ENCODE measurements at places on chromosomes 13 and 19. TPM values are rescaled to one million over a fixed set of nuclear protein-coding genes. Genes with fewer than 3 reads are reported as not detected.

DNA sequence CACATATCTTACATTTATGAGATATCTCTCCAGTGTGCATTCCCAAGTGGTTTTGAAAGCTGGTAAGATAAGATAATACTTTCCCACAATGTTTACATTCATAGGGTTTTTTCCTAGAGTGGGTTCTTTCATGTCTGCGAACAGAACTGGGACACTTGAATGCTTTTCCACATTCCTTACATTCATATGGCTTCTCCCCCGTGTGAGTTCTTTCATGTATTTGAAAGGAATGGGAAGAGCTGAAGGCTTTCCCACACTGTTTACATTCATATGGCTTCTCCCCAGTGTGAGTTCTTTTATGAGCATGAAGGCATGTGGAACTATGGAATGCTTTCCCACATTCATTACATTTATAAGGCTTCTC is 19.7 kb downstream of the ZNF433 start:
- no peak for DNase-seq

- no peak for DNase-seq
Measured at GRCh38 chr13:33004511-33004910, 11.7 kb upstream of the KL start.

GRCh38 chr13:51556740-51557139 is 27.5 kb upstream of the WDFY2 start:
- no peak for DNase-seq

DNA sequence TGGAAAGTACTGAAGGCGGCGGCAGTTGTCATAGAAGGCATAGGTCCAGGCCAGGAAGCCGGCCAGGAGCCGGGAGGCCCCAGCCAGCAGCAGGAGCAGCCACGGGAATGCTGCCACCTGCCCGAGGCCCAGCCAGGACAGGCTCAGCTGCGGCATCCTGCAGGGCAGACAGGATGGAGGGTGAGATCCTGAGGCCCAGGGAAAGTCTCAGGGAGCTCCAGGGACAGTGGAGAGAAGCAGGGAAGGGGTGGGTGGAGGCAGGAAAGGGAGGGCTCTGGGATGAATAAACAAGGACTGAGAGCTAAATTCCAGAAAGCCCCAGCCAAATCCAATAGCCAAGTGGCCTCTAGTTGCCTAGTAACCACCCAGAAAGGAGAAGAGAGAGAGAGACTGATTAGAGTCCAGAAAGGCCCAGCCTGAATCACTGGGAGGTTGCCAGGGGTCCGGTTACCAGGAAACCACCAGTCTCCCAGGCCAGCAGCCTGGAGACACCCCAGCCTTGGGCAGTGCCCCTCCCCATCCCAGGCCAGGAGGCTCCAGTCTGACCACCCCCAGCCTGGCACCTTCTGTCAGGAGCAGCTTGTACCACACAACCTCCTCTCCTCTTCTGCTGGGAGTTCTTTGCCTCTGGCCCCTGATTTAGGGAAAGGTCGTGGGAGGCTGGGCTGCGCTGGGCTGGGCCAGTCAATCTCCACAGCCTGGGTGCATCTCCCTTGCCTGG is 7.5 kb upstream of the OR10H5 start:
- DNase-seq, result peak; percentile 70

DNA sequence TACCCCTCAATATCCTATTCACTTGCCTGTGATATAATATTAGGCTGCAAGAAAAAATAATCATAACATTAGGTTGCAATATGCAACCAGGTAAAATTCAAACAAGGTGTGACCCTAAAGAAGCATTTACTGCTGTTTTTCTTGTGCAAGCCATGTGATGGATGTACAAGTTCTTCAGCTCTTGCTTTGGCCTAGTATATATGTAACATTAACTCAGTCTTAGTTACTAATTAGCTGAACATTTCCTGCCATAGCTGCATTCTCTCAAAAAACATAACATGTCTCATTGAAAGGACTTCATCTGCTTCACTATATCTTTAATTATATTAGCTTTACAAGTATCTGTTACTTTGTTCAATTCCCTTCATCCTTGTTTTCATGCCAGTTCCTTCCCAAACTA is 406.8 kb upstream of the HTR2A start:
- DNase-seq, result no peak

DNA sequence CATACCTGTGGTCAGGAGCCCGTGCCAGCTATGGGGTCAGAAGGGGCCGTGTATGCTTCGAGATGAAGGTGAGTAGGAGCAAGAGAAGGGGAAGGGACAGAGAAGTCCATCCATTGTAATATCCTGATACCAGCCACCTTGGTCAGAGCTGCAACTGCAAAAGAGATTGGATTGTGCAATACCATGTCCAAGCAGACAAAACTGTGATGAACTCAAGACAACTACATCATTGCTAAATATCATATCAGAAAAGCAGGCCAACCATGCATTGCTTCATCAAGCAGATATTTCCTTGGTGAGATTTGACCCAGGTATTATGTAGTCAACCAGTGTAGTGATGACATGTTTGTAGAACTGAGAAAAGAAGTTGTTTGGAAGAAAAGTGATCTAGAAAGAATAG is 12.1 kb downstream of the HNRNPUL1 start:
- no peak for DNase-seq

- no peak for DNase-seq
Measured at GRCh38 chr13:90824032-90824431, 523.5 kb upstream of the MIR17HG start.

- no peak for DNase-seq
Measured at GRCh38 chr13:79749566-79749965, 268.6 kb downstream of the NDFIP2 start.

- DNase-seq, result no peak
Measured at GRCh38 chr19:23789246-23789645, 30.6 kb upstream of the ZNF681 start.

GRCh38 chr19:4197625-4198466 is 15.4 kb downstream of the ANKRD24 start:
- no peak for DNase-seq

GRCh38 chr19:9070066-9070465 is 16.8 kb upstream of the OR1M1 start:
- no peak for DNase-seq

DNA sequence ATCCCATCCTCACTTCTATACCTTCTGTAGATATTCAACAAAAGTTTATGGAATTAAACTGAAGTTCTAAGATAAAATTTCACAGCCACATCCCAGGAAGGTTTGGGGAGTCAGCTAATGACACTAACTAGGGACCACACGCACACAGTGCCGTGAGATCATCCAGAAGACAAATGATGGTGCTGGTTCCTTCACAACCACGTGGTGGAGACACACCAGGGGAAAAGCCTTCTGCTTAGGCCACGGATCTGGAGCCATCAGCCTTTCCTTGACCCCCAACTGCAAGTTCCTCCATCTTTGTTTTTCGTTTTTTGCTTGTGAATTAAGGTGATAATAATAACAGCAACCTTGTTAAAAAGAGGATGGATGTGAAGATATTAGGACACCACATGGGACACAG is 241.6 kb upstream of the MAB21L1 start:
- DNase-seq, result no peak

DNA sequence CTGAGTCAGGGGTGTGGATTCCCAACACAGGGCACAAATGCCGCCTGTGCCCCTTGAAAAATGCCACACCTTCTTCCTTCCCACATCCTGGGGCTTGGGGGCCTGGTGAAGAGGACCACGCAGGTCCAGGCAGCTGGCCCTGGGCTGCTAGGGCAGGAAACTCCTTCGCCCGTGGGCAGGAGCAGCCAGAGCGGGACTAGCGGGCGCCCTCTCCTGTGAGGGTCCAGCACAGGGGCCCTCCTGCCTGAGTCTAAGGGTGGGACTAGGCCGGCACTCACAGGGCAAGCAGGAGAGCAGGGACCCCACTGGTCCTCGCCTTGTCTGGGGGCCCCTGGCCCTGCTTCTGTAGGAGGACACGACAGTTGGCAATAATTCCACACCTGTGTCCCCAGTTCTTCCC is 7.5 kb upstream of the CEBPA start:
- DNase-seq, result no peak

DNA sequence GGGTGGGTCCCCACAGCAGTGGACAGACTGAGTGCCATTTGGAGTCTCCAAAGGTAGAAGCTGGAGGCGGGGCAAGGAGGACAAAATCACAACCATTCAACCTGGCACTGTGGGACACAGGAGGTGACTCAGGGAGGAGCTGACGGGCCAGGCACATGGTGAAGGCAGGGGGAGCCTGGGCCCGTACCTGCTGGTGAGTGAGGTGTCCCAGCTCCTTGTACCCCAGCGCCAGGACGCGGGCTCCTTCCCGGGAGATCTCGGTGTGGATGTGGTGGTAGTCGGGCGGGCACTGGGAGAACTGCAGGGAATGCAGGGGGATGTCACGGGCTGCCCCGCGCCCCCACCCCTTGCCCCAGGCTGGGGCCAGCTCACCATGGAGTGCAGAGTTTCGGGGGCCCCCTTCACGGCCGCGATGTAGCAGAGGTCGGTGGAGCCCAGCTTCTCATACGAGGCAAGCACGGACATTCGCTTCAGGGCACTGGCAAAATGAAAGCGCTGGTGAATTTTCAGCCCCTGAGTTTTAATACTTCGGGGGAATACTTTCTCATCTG is 9.8 kb downstream of the ATP13A1 start:
- no peak for DNase-seq

DNA sequence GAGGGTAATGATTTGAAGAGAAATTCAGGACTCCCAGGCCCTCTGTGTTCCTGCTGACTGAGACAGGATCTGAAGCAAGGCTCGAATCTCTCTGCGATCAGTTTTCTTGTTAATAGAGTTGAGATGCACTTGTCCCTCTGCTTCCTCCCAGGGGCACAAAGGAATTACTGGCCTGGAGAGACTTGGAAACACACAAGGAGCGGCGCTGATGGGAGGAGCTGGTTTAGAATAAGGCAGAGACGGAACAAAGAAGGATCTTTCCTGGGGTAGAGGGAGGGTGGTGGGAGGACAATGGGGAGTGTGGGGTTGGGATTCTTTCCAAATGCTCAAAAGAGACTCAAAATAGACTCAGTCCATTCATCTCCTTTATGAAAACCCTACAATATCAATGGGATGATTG is 719.1 kb downstream of the UQCRFS1 start:
- DNase-seq, result no peak

DNA sequence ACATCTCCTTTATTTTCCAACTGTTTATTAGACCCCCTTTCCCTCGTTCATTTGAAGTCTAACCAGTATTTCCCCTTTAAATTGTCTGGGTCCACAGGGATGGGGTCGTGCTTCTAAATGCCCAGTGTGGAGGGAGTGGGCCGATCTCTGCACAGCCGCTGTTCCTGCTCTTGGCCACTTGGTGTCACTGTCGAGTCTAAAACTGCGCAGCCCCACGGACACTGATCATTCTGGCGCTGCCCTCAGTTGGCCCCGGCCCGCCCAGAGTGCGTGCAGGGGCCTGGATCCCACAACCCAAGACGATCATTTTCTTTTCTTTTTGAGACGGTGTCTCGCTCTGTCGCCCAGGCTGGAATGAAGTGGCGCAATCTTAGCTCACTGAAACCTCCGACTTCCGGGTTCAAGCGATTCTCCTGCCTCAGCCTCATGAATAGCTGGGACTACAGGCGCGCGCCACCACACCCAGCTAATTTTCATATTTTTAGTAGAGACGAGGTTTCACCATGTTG is 12.0 kb downstream of the WDR88 start:
- peak; percentile 83 for DNase-seq

GRCh38 chr19:35125270-35125717 is 9.6 kb downstream of the LGI4 start:
- DNase-seq, result no peak

DNA sequence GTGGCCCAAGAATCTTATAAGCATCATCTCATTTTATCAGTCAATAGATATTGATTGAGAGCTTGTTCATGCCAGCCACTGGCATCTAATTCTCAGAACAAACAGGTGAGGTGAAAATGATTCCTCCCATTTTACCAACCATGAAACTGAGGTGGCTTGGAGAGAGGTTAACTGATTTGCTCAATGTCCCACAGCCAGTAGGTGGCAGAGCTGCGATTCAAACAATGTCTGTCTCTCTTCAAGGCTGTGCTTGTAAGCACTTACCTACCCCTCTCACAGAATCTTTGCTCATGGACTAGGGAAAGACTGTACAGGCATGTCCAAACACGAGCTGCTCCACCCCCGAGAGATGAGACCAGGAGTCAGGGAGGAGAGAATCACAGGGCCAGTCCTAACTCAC is 21.5 kb upstream of the GSX1 start:
- no peak for DNase-seq

DNA sequence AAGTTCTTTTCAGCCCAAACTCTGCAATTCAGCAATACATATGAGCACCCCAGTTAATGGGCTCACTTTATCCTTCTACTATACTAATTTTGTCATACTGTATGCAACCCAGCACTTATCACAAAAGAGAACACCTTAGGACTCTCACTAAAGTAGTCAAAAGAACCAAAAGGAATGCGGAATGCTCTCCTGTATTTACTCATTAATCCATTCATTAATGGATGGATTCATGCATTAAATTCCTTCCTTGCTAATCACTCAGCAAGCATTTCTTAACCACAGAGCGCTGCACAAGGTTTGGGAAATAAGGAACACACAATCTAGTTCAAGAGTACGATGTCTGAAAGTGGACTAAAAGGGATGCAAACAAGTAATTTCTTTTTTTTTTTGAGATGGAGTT is 12.8 kb upstream of the DOCK9 start:
- no peak for DNase-seq

GRCh38 chr13:51271528-51272085 is 49.4 kb downstream of the FAM124A start:
- peak; percentile 13 for DNase-seq

DNA sequence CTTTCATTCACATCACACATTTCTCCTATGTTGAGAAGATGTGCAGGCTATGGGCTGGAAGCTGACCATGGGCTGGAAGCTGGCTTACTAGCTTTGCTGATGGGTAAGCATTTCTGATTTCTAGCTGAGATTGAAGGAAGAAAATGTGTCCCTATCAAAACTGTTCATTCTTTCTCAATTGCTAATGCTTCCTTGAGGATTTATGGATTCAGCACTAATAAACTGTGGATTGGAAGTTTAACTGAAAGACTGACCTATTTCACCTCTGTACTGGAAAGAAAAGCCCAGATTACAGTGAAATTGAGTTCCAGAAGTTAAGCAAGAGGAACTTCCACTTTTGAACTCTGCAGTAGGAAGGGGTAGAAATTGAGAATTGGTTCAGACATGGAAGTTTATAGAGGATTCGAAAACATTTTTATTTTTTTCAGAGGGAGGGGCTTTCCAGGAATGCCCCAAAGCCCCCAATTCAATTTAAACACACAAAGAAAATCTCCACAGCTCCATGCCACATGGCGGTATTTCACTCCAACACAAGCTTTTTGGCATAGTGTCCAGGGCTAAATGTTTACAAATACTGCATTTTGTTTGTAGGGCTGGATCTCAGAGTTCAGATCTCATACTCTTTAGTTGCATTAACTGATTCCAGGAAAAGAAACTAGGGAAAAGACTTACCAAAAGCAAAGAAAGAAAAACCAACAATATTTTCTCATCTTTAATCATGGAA is 61.2 kb upstream of the ARGLU1 start:
- DNase-seq, result no peak

FARP1 gene
- total RNA-seq, result 106 TPM

GAPDHS gene
- total RNA-seq, result not detected

CYP2A6 gene
- total RNA-seq, result not detected

OCEL1 gene
- 2.4 TPM for total RNA-seq

WDR62 gene
- total RNA-seq, result 4.4 TPM

KLK3 gene
- not detected for total RNA-seq

TMEM38A gene
- 11.3 TPM for total RNA-seq

TMEM91 gene
- total RNA-seq, result 5.6 TPM

CEACAM20 gene
- total RNA-seq, result not detected

MCEMP1 gene
- total RNA-seq, result not detected

ACER1 gene
- total RNA-seq, result not detected

SLC6A16 gene
- 1.4 TPM for total RNA-seq

ZNF737 gene
- 74.9 TPM for total RNA-seq
